ENCODE measurements at places on chromosomes 12 and 14.

DNA sequence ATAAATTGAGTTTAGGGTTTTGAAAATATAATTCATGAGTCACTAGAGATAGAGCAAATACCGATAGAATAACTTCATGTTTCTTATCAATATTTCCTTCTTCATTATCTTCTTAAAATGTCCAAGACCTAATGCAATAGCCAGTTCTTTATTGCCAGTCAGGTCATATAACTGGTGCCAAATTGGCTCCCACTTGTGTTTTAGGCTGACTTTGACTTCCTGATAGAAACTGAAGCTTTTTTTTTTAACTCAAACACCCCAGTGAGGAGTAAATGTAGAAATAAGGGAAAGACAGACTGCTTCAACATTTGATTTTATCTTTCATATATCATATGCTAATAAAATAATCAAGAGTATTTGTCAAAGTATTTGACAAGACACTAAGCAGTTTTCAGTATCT is 80.7 kb downstream of the ARMH4 start:
- DNase-seq, result no peak

DNA sequence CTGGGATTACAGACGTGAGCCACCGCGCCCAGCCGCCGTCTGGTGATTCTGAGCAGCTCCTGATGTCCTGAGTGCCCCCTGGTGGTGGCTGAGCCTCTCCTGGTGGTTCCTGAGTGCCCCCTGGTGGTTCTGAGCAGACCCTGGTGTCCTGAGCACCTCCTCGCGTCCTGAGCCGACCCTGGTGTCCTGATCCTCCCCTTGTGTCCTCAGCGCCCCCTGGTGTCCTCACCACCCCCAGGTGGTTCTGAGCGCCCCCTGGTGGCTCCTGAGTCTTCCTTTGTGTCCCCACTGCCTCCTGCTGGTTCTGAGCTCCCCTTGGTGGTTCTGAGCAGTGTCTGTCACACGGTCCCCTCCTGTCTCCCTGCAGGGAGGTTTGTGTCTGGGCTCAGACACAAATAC is 1304.9 kb downstream of the TMEM121 start:
- no peak for DNase-seq

DNA sequence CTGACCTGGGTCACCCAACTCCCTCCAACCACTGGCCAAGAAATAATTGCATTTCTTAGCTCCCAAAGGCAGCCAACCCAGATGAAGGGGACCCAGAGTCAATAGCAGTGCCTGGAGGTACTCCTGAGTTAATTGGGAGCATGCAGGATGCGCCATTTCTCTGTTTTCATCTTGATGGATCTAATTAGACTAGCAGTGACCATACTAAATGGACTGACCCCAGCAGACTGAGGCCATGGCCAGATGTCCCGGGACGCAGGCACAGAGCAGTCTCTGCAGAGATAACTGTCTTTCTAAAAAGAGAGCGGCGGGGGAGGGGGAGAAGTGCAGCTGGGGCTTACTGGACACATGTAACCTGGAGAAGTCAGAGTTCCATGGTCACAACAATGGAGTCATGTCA is 53.2 kb upstream of the CMKLR1 start:
- DNase-seq, result no peak

DNA sequence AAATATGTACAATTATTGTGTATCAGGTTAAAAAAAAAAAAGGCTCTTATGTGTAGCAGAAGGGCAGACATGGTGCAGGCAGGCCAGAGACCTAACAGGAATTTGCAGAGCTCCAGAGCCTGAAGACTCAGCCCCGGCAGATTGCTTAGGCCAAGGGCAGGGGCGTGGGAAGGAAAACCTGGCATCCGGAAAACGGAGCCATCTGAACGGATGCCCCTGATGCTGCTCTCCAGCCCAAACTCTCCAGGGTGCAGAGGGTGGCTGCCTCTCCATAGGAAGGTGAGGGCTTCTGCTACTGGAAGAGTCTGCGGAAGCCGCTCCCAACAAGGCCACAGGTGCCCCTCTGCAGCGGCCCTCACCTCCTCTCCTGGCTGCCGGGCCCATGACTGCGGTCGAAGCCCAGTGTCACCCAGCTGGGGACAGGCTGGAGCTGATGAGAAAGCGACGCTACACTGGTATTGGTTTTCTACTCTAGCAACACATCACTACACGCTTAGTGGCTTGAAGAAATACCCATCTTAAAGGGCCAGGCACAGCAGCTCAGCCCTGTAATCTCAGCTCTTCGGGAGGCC is 19.4 kb downstream of the ACADS start:
- no peak for DNase-seq

GRCh38 chr12:54564768-54565167 is 15.4 kb downstream of the PDE1B start:
- no peak for DNase-seq

- DNase-seq, result peak; percentile 38
These were observed 88.5 kb upstream of the NCOR2 start for GRCh38 chr12:124655698-124656516.

Data from NCI-H2081 (cell line).